ENCODE measurements at places on chromosomes 2 and 18. TPM values are rescaled to one million over a fixed set of nuclear protein-coding genes. Genes with fewer than 3 reads are reported as not detected.

DNA sequence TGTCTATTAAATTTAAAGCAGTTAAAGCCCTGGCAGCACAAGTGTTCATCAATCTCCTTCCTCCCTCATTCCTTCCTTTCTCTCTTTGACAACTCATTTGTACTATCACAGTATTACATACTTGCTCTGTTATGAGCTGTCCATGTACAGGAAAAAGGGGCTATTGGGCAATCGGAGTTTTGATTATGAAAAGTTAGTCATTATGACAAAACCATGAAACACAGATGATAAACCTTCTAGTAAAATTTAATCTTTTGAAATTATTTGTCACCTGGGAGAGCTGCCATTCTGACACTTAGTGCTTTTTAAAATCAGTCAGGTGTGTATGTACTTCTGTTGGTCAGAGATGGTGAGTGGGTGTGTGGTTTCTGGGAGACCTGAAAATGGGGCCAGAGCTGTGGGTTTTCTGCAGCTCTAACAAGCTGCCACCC, 39.4 kb downstream of the MAP4K4 start:
- H3K4me1 ChIP-seq, result peaks cover 33% of the 10 kb centered on the region
- no peaks in the 10 kb centered on the region for H3K27me3 ChIP-seq
- DNase-seq, result no peak

The RAB17 gene
- polyA plus RNA-seq, result 0.38 TPM

- H3K27me3 ChIP-seq, result no peaks in the 10 kb centered on the region
- H3K27ac ChIP-seq, result no peak overlapping the region
- no peaks in the 10 kb centered on the region for H3K36me3 ChIP-seq
- H3K4me3 ChIP-seq, result no peak overlapping the region
Measured at GRCh38 chr2:100009743-100010142, 132.6 kb downstream of the AFF3 start.

The RGPD4 gene
- not detected for polyA plus RNA-seq

GRCh38 chr2:1132328-1132969, 181.8 kb downstream of the SNTG2 start:
- no peaks in the 10 kb centered on the region for H3K36me3 ChIP-seq
- no peak overlapping the region for H3K27ac ChIP-seq
- no peak overlapping the region for H3K4me3 ChIP-seq
- no peaks in the 10 kb centered on the region for H3K4me1 ChIP-seq
- H3K27me3 ChIP-seq, result no peaks in the 10 kb centered on the region

GRCh38 chr18:59388817-59389216, 29.8 kb upstream of the LMAN1 start:
- H3K27ac ChIP-seq, result no peak overlapping the region
- DNase-seq, result no peak
- H3K4me3 ChIP-seq, result no peak overlapping the region
- H3K4me1 ChIP-seq, result no peaks in the 10 kb centered on the region

Measured in ovary (tissue), 10 donors.